HTR-8/SVneo (cell line): ENCODE measurements at places on chromosomes 13 and 19.
A peak's percentile ranks its signal among the peaks of the same experiment; 100 is the strongest.

DNA sequence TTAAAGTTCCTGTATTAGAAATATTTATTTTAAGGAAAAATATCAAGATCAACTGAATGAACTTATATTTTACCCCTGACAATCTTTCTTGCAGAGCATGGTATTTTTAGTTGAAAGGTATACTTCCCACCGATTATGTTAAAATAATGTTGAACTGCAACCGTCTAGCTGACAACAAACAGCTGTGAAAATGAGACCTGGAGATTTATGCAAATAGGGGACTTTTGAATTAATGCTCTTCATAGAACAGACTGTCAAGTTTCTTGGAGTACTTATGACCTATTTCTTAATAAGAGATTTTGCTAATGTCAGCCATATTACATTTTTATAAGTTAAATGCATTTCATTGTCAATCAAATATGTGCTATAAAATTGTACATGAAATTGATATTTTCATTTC is 210.9 kb downstream of the NALCN start:
- DNase-seq, result no peak

- peak; percentile 13 for DNase-seq
Measured at GRCh38 chr13:76886292-76887075, at the start of gene KCTD12. Gene KCTD12 (minus strand): TSS chr13:76886405. CDS start chr13:76886148, 257 bp downstream.

DNA sequence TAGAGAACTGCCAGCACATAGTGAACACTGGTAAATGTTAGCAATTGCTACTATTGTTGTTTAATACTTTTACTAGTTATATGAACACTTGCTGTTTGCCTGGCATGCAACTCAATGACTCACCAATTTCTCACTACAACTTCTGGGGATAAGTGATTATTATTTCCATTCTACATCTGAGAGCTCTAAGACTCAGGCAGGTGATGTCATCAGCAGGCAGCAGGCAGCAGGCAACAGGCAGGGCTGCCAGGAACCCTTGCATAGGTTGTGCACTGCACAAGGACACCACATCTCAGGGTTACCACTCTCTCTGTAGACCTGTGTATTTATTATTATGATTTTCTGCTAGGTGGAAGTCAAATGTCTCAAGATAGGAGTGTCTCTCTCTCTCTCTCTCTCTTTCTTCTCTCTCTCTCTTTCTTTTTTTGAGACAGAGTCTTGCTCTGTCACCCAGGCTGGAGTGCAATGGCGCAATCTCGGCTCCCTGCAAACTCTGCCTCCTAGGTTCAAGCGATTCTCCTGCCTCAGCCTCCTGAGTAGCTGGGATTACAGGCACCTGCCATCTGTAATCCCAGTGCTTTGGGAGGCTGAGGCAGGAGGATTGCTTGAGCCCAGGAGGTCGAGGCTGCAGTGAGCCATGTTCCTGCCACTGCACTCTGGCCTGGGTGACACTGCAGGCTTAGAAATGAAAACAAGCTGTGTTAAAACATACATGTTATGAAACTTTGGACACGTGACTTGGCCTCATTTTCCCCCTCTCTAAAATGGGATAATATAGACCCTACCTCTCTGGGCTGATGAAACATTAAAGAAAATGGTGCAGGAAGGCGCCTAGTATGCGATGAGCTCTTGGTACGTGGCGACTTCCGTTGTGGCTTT is 22.7 kb downstream of the HPN start:
- peak; percentile 34 for DNase-seq

GRCh38 chr19:19372656-19373416 is 32.6 kb upstream of the GATAD2A start:
- peak; percentile 31 for DNase-seq

DNA sequence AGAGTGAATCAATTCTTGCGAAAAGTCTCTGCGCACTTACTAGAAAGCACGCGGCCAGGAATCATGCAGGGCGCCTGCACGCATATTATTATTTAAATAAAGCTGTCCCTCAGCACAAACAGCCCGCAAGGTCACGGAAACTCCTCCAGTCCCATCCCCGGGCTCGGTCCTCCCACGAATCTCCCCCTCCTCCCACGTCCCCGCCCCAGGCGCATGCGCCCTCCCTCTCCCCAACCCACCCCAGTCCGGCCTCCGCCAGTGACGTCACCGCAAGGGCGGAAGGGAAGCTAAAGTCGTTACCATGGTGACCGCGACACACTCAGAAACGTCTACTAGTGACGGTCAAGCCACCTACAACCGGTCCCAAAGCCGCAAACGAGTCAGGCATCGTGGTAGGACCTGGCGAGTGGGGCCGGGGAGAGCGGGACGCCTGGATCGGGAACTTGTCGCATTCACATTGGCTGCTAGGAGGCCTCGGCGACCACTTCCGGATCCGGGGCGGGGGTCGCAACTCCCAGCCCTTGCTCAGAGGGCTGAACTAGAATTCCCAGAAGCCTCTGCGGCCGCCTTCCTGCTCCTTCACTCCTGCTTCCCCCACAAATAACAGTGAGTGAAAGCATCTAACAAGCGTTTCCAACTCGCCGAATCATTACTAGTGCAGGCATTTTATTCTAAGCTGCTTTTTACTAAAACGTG is at the start of gene ZSCAN5A:
TSS of gene ZSCAN5A (minus strand) at position 459 of the 696 bp plus-strand sequence. CDS start 89,793 bp downstream, outside the sequence.
- DNase-seq, result peak; percentile 94

DNA sequence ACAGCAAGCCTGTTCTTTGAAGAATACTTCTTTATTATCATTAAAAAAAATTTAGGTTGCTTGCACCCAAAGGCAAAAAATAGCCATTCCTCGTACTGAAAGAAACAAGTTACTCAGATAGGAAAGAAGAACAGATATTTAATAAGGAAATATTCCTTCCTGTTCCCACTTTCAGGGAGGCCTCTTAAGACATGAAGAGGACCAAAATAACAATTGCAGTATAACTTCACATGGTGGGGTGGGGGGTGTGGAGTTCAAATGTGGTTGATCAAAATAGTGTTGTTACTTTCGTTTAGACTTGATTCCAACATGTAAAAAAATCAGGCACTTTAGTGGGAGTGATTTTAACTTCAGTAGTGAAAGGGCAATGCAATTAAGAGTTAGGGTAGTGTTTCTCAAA is 3.6 kb downstream of the RGCC start:
- no peak for DNase-seq

GRCh38 chr13:46134961-46135522 is 30.2 kb upstream of the CPB2 start:
- peak; percentile 7 for DNase-seq

DNA sequence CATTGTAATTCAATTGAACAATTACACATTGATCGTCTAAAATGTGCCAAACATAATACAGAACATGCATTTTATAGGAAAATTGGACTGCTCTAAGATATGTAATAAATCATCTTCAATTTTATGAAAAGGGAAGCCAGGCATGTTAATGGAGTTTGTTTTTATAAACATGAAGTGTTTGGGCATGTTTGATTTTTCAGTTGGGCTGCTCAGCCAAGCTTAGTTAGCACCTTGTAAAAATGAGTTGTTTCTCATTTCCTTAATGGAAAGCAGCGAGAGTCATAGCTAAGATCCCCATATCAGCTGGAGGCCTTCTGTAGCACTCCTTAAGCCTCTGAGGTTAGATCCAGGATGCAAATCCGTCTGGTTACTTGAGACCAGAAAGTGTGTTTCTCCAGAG is 422.3 kb downstream of the SPRY2 start:
- no peak for DNase-seq

- DNase-seq, result no peak
Measured at GRCh38 chr13:74062933-74063332, 71.3 kb downstream of the KLF12 start.

GRCh38 chr13:32824675-32825074 is 191.5 kb upstream of the KL start:
- peak; percentile 66 for DNase-seq
